ENCODE measurements at places on chromosomes 2 and 18. TPM values are rescaled to one million over a fixed set of nuclear protein-coding genes. Genes with fewer than 3 reads are reported as not detected.

The GKN2 gene
- 0.75 TPM for total RNA-seq

The SH3BP4 gene
- total RNA-seq: 36.7 TPM

DNA sequence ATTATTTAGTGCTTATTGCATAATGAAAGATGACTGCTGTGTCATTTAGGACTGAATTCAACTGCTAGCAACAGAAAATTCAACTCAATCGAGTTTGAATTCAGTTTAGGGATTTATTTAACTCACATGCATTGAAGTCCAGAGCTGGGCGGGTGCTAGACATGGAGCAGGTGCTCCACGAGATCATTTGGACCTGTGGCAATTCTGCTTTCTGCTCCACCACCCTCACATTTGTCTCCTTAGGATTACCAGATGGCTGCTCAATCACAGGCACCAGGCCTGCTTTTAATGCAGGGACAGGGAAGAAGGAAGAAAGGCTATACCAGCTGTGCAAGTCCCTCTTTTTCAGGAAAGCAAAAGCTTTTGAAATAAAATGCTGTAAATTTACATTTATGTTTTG is 572.9 kb upstream of the SLC8A1 start:
- no peaks in the 10 kb centered on the region for H3K36me3 ChIP-seq
- no peak overlapping the region for H3K4me3 ChIP-seq
- DNase-seq: no peak
- H3K27ac ChIP-seq: no peak overlapping the region
- no peaks in the 10 kb centered on the region for H3K4me1 ChIP-seq
- H3K27me3 ChIP-seq: no peaks in the 10 kb centered on the region

GRCh38 chr2:240904216-240905175 is 1.6 kb upstream of the CROCC2 start:
- H3K27ac ChIP-seq: no peak overlapping the region
- no peaks in the 10 kb centered on the region for H3K36me3 ChIP-seq
- DNase-seq: no peak
- no peak overlapping the region for H3K4me3 ChIP-seq
- no peaks in the 10 kb centered on the region for H3K27me3 ChIP-seq

GRCh38 chr18:45571714-45572113 is 43.6 kb upstream of the SLC14A2 start:
- no peak for DNase-seq
- no peak overlapping the region for H3K27ac ChIP-seq
- H3K27me3 ChIP-seq: no peaks in the 10 kb centered on the region
- no peak overlapping the region for H3K4me3 ChIP-seq
- H3K36me3 ChIP-seq: no peaks in the 10 kb centered on the region

GRCh38 chr18:11339188-11339775 is 189.9 kb upstream of the PIEZO2 start:
- no peaks in the 10 kb centered on the region for H3K36me3 ChIP-seq
- H3K4me1 ChIP-seq: no peaks in the 10 kb centered on the region
- no peaks in the 10 kb centered on the region for H3K27me3 ChIP-seq

GRCh38 chr18:12742453-12742852 is 39.6 kb downstream of the PSMG2 start:
- H3K36me3 ChIP-seq: no peaks in the 10 kb centered on the region
- H3K4me1 ChIP-seq: no peaks in the 10 kb centered on the region
- no peak for DNase-seq
- no peaks in the 10 kb centered on the region for H3K27me3 ChIP-seq
- H3K27ac ChIP-seq: no peak overlapping the region
- no peak overlapping the region for H3K4me3 ChIP-seq

DNA sequence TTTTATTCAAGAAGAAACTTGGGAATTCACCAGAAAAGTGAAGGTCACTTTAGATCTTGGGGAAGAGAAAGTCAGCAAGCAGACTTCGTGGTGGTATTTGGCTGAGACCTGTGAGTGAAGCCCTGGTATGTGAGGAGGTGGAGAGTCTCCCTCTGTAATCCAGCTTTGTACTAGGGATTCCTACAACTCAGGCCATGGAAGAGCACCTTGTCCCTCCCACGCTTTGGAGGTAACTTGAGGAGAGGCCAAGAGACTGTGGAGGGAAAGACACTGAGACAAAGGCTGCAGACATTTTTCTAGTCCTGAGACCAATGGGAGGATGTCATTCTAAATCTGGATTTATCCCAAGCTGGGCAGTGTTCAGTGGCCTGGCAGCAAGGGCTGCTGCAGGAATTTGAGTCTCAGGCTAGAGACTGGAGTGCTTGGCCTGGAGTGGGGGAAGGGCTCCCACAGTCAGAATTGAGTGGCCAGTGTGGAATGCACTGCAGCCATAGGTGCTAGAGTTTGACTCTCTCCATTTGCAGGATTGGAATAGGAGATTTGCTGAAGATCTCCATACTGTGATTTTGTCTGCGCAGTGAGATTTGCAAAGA is 219.0 kb downstream of the ACTR3 start:
- DNase-seq: no peak
- no peaks in the 10 kb centered on the region for H3K4me1 ChIP-seq
- no peak overlapping the region for H3K4me3 ChIP-seq
- H3K27me3 ChIP-seq: no peaks in the 10 kb centered on the region
- H3K27ac ChIP-seq: no peak overlapping the region
- no peaks in the 10 kb centered on the region for H3K36me3 ChIP-seq

Measured in ascending aorta (tissue), 2 donors.